Lower lobe of right lung (tissue), 2 donors: ENCODE measurements at places on chromosomes 11 and 22.

DNA sequence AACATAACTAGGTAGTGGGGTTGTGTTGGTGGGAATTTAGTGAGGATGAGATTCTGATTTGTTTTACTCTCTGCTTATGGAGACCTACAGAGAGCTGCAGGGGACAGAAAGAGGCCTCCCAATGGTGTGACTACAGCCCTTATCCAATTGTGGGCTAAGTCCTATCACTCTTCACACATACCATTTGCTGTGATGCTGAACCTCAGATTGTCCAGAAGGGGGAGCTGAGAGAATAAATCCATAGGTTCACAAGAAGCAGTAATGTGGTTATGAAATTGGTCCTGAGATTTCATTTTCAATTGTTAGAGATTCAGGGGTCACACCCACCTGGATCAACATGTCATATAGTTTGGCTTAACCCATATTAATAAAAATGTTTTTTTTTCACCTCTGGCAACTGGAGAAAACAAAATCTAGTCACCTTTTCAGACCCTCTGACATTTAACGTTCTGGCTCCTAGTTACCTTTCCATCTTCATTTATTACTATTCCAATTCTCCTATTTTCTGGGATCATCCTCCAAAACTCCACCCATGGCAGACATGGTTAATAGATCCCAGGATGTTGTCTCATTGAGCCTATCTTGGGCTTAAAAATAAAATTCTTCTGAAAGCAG lies 53.3 kb upstream of the PTPN5 start:
- DNase-seq, result no peak

GRCh38 chr11:108221911-108222573 lies 396 bp downstream of the NPAT start:
- DNase-seq, result no peak

DNA sequence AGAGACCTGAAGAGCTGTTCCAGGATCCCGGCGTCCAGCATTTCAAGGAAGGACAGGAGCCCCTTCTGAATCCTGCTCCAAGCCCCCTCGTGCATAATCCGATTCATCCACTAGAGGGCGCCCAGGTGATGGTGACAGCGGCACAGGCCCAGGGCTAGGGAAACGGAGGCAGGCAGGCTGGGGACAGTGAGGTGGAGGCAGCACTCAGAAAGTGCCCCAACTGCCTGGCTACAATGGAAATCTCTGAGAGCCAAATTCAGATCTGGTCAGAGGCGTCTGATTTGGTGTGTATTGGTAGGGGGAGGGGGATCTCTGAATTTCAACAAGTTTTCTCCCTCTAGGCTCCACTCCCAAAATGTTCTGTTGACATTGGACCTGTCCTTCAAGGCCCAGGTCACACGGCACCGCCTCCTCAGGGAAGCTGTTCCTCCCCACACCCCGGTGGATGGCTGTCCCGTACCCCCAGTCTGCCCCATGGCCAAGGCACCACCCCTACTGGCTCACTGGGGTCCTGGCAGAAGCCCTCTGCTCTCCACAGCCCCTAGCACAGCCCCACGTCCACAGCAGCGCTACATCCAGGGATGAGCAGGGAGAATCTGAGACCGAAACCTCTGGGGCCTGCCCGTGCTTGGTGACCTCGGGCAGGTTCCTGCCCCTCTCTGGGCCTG lies 142.9 kb downstream of the CRYBB2 start:
- DNase-seq, result peak; percentile 64

GRCh38 chr11:42025121-42025803 lies 565.8 kb upstream of the LRRC4C start:
- DNase-seq, result no peak

DNA sequence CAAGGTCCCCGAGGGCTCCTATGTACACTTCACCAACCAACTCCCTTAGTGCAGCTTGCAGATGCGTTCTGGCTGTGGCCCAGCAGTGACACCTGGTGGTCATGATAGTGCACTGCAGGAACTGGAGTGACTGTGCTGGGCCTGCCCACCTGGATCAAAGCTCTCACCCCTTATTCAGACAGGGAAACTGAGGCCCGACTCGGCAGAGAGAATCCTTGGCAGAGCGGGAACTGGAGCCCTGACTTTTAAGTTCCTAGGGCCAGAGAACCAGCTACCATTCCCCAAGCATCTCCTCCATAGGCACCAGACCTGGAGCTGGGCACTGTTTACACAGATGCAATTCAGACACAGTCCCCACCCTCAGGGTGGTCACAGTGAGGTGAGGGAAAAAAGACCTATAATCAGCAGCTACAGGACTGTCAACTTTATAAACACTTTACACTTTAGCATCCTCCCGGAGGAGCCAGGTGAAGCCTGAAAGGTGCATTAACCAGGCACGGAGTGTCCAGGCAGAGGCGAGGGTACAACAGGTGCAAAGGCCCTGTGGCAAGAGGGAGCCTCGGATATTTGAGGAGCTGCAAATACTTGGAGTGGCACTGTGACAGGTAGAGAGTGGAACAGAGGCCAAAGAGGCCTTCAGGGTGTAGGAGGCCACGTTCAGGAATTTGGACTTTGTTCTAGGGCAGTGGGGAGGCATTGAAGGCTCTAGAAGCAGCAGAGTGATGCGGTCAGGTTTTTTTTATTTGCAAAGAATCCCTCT lies 22.0 kb downstream of the RHBDD3 start:
- DNase-seq, result peak; percentile 78

- no peak for DNase-seq
These were observed 40.0 kb upstream of the LRRC4C start for GRCh38 chr11:41499429-41499828.

DNA sequence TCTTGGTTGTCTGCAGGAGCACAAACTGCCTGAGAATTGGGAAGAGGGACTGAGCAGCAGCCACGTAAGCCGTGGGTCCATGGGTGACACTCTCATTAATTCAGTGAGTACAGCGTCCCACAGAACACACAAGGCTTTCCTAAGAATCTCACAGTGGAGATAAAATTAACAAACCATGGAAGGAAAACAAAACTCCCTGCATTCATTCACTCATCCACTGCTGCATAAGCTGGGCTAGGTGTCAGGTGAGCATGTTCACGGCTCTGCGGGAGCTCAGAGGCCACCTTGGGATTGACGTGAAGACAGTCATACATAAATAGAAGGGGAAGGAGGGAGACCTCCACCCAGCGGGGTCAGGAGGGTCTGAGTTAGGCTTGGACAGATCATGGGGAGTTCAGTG lies 1442.7 kb downstream of the TBC1D22A start:
- no peak for DNase-seq

DNA sequence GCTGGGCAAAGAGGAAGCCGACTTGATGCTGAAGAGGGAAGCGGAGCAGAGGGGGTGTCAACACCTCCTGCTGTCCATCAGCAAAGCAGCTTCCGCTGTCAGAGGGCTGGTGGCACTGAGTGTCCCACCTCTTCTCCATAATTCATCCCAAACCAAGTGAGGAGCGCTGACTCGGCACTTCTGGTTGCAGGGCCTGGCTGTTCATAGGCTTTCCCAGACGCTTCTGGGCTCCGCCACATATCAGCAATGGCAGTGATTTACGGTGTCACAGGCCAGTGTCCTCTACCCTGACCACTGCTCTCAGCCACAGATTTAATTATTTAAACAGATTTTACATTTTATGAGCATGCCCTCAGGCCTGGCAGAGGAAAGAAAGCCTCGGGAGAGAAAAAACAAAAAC lies 70.1 kb upstream of the TENM4 start:
- DNase-seq, result no peak

DNA sequence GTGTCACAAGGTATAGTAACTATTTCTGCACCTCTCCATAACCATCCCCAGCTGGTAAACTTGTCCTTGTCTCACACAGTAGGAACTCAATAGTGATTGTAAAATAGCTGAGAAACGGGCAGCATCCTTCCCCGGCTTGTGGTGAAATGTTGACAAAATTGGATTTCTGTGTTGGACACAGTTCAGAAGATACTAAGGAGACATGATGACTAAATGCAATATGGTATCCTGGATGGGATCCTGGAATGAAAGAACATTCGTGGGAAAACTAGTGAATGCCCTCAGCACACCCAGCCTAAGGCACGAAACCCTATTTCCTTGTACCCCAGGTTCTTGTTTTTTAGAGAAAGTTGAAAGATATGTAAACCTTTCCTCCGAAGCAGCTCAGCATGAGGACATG lies 18.8 kb upstream of the OPCML start:
- no peak for DNase-seq

GRCh38 chr11:14306481-14306880 lies 52.5 kb downstream of the RRAS2 start:
- no peak for DNase-seq

GRCh38 chr11:72777755-72778278 lies 16.0 kb downstream of the STARD10 start:
- no peak for DNase-seq

DNA sequence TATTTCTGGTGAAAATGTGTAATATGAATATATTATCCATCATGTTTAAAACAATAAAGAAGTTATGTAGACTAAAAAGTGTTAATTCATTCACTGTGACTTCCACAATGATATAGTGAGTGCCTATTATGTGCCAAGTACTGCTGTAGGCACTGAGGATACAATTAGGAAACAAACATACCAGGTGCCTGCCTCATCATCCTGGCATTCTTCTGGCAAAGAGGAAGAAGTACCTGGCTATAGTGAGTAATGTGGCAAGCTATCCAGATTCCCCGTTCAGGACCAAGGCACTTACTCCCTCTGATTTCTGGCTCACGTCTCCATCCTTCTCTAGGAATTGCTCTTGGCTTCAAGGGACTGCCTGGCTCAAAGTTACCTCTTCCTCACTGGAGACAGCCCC lies 77.5 kb upstream of the CLMP start:
- DNase-seq, result no peak

DNA sequence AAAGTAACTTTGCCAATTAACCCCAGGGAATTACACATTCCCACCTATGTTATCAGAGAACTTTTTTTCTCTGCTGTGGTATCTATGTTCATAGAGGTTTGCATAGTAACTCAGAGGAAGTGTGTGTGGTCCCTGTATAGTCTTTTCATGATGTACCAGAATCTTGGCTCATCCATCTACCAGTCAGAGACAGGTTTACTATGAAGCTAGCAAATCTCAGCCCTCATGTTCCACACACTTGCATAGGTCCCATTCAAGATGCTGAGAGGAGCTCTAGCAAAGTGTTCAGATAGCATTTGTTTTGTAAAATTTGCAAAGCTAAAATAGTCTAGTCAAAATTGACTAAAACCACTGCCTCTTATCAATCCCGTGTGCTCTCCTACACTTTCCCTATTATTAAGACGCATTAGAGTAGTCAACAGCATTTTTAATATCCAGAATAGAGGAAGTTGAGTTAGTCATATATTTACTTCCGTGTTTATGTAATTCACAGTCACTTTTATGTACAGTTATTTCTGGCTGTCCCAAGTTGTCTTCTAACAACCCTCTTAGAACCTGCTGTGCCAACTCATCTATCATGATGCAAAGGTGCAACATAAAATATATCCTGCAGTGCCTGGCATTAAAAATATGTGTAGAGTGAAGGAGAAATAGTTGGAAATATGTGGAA lies 184.2 kb downstream of the FAM76B start:
- no peak for DNase-seq

- no peak for DNase-seq
These were observed 61.0 kb downstream of the NCAM1 start for GRCh38 chr11:113022262-113022661.

GRCh38 chr22:31244943-31245451 lies 32.9 kb downstream of the LIMK2 start:
- no peak for DNase-seq
